ENCODE measurements at places on chromosomes 2 and 18. TPM values are rescaled to one million over a fixed set of nuclear protein-coding genes. Genes with fewer than 3 reads are reported as not detected.

Gene CABYR
- total RNA-seq, result 5.2 TPM

Gene C2orf81
- total RNA-seq, result 4.9 TPM

Gene RNASEH1
- total RNA-seq, result 16.5 TPM

Gene PCARE
- total RNA-seq, result not detected

Gene CGREF1
- total RNA-seq, result 9.6 TPM

Gene TUBB8B
- not detected for total RNA-seq

Gene GATA6
- 30.0 TPM for total RNA-seq

Gene APLF
- 4.6 TPM for total RNA-seq

Gene ADD2
- 0.05 TPM for total RNA-seq

Gene LDLRAD4
- 0.12 TPM for total RNA-seq

Gene SALL3
- 0.44 TPM for total RNA-seq

Gene LYG1
- not detected for total RNA-seq

Gene COBLL1
- total RNA-seq, result 1.1 TPM

Gene NPPC
- total RNA-seq, result not detected

Gene TTN
- 0.05 TPM for total RNA-seq

Gene LAMA3
- 2.1 TPM for total RNA-seq

Gene KIF5C
- 0.25 TPM for total RNA-seq

Gene GLI2
- total RNA-seq, result 4.6 TPM

Gene EVX2
- total RNA-seq, result not detected

Gene MAPK4
- not detected for total RNA-seq

Gene NR4A2
- 0.19 TPM for total RNA-seq

Gene MYOM1
- 0.73 TPM for total RNA-seq

Gene GAREM2
- 4.2 TPM for total RNA-seq

Gene PLGLB1
- total RNA-seq, result 0.25 TPM

Gene UGT1A6
- total RNA-seq, result not detected

Gene ASPRV1
- 0.78 TPM for total RNA-seq

Gene EPB41L3
- 29.3 TPM for total RNA-seq

Gene SERPINB13
- total RNA-seq, result not detected

Gene CLHC1
- total RNA-seq, result 8.2 TPM

Gene FBXO36
- total RNA-seq, result 2.6 TPM

Gene TEKT4
- not detected for total RNA-seq

Gene EPHA4
- 21.8 TPM for total RNA-seq

Gene STK11IP
- total RNA-seq, result 16.8 TPM

Gene KCNS3
- total RNA-seq, result 0.34 TPM

Gene DNAH6
- not detected for total RNA-seq
